Pulmonary artery endothelial cell (primary cell): ENCODE measurements at places on chromosomes 3 and 15. TPM values are rescaled to one million over a fixed set of nuclear protein-coding genes. Genes with fewer than 3 reads are reported as not detected.

CAMP gene
- not detected in 2 replicates for total RNA-seq

DNA sequence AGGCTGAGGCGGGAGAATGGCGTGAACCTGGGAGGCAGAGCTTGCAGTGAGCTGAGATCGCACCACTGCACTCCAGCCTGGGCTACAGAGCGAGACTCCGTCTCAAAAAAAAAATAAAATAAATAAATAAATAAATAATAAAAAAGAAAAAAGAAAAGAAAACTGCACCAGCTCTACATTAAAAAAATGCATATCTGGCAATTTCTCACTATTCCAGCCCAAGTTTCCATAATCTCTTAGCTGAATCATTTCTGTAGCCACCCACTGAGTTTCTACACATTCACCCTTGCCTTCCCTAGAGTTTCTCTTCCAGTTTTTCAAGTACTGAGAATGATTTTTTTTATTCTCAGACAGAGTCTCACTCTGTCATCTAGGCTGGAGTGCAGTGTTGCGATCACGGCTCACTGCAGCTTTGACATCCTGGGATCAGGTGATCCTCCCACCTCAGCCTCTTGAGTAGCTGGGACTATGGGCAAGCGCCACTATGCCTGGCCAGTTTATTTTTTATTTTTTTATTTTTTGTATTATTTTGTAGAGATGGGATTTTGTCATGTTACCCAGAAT lies 24.5 kb upstream of the SLC7A14 start:
- no peak for DNase-seq

GRCh38 chr3:130816561-130817445 lies 70.2 kb upstream of the PIK3R4 start:
- DNase-seq = no peak

- DNase-seq = no peak
Observed at GRCh38 chr15:65210770-65211481, at the start of gene CILP. Gene CILP (minus strand): TSS chr15:65211473. CDS start chr15:65209755, 1,718 bp downstream.

- DNase-seq = no peak
Observed at GRCh38 chr3:128178782-128179483, 25.7 kb downstream of the EEFSEC start.

GRCh38 chr15:77636209-77636608 lies 3.5 kb upstream of the LINGO1 start:
- no peak for DNase-seq

IQCF5 gene
- not detected in 2 replicates for total RNA-seq

GRCh38 chr15:41996376-41996775 lies 24.0 kb upstream of the EHD4 start:
- DNase-seq = no peak

DNA sequence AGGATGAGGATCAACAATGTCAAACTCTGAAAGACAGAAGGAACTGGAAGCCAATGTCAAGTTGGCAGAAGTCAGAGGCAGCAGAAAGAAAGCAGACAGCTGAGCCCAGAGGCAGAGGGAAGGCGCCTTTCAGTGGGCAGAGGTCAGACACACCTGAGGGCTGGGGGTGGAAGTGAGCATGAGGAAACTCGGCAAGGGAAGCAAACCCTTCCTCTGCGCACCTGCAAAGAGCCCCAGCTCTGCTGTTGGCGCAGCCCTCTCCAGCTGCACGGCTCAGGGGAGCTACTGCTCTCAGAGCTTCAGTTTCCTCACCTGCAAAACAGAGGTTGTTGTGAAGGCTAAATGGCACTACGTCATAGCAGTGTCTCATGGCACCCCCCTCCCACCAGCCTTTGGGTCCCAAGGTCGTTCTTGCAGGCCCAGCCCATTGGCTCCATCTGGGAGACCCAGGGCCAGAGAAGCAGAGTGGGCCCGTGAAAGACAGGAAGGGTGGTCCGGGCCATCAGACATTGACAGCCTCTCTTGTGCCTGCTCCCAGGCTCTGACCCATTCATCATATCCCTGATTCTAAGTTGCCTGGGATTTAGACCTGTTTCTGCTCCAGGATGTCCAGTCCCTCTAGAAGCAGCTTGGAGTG lies 53.3 kb upstream of the SLC6A11 start:
- DNase-seq = no peak

- no peak for DNase-seq
Observed at GRCh38 chr3:71586810-71587242, 3.3 kb upstream of the FOXP1 start.

GRCh38 chr15:70197318-70197944 lies 99.7 kb upstream of the TLE3 start:
- no peak for DNase-seq

DNA sequence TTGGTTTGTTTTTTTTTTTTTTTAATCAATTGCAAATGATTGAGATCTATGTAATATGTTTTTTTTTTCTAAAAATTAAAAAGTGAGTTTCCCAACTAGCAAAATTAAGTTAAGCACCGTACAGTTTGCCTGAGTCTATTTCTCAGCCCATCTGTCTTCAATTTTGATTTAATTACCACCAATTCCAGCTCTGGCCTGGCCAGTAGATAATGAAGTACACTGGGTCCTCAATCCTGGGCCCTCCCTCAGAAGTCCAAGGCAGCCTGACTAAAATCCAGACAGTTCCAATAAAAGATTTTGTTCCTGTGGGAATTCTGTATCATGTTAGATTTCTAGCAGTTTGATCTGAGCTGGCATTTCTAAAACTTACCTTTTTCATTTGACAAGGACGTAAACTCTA lies 887.2 kb downstream of the NAALADL2 start:
- DNase-seq = no peak

- DNase-seq = no peak
Observed at GRCh38 chr3:180747805-180748361, 68.6 kb upstream of the CCDC39 start.
